ENCODE measurements at places on chromosomes 2 and 18.

DNA sequence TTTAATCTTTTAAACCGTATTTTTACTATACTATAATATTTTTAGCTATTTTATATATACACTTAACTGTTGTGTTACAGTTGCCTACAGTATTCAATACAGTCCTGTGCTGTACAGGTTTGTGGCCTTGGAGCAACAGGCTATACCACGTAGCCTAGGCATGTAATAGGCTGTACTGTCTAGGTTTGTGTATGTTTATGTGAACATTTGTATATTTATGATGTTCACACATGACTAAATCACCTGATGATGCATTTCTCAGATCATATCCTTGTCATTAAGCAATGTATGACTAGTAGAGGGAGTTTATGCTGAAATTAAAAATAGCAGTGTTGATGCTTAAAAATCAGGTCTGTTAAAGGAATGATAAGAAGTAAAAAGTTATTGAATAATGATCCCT is 92.3 kb upstream of the RANBP2 start:
- no peak for DNase-seq

DNA sequence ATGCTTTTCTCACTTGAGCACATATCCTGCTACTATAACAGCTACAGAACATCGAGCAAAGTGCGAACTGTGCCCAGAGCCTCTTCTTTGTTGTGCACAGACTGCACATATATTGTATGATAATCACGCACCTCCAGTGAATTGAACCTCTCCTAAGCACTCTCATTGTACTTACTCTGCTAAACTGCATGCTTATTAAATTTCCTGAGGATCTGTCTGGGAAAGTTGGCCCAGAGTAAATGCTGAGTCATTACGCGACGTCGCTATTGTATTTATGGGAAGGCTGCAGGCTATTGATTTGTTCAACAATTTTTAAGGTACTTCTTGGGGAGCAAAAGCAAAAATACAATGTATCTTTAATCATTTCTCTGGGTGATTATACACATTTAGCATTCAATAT is 399.6 kb upstream of the DSEL start:
- DNase-seq = no peak

- DNase-seq = peak; percentile 70
Measured at GRCh38 chr2:224165901-224166319, 126.8 kb upstream of the SERPINE2 start.

DNA sequence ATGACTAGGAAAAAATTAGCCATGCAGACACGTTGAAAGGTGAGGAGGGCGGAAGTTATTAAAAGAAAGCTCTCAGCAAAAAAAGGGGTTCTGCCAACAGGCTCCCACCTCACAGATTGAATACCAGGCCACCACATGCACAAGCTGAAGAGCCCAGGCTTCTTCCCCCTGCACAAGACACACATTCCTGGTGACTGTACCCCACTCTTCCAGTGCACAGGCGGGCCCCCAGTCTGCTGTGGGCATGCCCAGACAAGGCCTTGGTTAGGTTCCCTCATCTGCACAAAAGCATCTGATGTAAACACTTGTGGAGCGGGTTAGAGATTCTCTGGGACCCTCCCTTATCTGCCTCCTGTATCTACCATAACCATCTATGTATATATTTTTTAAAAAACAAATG is 81.7 kb downstream of the AGPS start:
- DNase-seq = no peak

GRCh38 chr2:152594792-152595191 is 122.5 kb downstream of the PRPF40A start:
- DNase-seq = peak; percentile 88

- DNase-seq = peak; percentile 22
Measured at GRCh38 chr18:6878556-6879297, 149.2 kb downstream of the ARHGAP28 start.

GRCh38 chr2:206611191-206611590 is 31.1 kb upstream of the FAM237A start:
- DNase-seq = no peak

DNA sequence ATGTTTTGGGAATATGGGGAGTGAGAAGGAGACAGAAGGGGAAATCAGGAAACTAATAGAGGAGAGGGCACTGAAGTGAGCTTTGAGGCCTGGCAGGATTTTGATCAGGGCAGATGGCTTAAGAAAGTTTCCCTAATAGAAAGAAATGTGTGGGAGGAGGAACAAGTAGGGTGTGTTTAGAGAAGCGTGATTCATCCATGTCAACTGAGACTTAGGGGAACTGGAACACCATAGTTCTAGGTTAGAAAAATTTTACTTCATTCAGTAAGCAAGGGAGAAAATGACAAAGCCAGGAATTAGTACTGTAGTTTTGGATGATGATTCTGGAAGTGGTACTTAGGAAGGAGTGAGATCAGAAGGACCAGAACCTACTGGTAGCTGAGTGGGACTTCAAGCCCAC is 296.0 kb downstream of the PLCL1 start:
- peak; percentile 35 for DNase-seq

DNA sequence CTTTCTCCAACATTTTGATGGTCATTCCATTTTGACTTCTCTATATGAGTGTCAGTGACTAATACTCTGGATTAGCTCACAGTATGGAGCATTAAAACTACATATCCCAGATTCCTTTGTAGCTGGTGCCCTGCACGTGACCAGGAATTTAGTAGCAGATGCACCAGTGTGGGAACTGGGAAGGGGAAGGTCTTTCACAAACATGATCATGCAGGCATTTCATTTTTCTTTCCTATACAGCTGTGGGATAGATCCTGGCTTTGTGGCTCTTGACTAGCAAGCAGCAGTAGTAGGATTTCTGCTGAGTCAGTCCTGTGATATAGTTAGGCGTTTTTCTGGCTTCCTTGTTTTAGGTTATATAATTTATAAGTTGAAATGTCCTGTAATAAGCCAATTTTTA is 971.0 kb upstream of the CDH2 start:
- DNase-seq = peak; percentile 72

GRCh38 chr2:174846218-174846617 is 81.9 kb upstream of the CHRNA1 start:
- DNase-seq = peak; percentile 60

- no peak for DNase-seq
Measured at GRCh38 chr2:138209009-138209408, 244.7 kb downstream of the HNMT start.

DNA sequence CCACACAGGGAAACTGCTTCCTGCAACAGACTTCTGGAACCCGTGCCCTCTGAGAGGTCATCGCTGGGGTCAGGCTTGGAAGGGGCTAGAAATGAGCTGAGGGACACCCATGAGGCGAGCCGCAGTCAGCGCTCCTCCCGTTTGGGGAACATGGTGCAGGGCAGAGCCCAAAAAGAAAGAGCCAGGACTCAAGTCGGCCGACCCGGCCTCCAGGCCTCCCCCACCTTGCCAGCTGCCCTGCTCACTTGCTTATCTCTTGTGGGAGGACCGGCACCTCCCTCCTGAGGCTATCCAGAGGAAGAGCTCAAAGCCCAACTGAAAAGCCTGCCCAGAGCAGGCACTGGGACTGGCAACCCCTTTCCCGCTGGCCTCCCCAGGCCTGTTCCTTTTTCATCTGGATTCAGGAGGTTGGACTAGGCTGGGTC is 43.6 kb downstream of the SCTR start:
- DNase-seq = no peak

GRCh38 chr2:16261071-16261470 is 320.7 kb downstream of the MYCN start:
- no peak for DNase-seq

- peak; percentile 99 for DNase-seq
Measured at GRCh38 chr18:28065031-28065792, 111.7 kb downstream of the CDH2 start.

DNA sequence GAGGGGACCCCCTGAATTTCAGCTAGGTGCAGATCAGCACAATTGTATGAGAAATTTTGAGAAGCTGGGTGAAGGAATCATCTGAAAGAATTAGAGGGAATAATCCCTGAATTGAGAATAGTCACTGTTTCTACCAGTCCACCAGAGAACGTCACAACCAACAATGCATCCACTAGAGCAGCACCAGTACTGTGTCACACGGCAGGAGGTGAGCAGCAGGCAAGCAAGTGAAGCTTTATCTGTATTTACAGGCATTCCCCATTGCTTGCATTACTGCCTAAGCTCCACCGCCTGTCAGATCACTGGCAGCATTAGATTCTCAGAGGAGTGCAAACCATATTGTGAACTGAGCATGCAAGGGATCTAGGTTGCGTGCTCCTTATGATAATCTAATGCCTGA is 40.7 kb downstream of the GDF7 start:
- no peak for DNase-seq

GRCh38 chr18:74081966-74082741 is 65.5 kb downstream of the FBXO15 start:
- DNase-seq = peak; percentile 1

DNA sequence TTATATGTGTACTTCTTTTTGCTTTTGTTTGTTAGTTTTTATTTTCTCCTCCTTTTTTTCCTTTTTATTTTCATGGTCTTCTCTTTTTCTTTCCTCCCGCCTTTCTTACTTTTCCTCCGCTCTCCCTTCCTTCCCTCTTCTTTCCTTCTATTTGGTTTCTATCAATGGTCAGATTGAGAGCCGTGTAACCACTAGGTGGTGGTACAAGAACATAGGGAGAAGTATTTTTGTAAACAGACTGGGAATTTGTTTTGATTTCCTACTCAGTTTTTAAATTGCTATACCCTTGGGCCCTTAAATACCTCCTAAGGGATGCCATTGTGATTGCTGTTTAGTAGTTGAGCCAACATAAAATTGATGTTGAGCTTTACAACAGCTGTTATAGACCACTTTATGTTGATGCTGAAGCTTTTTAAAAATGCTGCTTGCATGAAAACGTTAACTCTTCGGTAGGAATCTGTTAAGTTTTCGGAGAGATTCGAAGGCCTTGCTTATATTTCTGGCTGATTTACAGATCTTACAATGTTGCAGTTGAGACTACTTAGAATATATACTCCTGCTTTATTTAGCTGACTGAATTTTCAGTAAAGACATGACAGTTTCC is 124.2 kb downstream of the UBE2E3 start:
- DNase-seq = peak; percentile 58

GRCh38 chr2:1231466-1232063 is 181.7 kb upstream of the TPO start:
- DNase-seq = no peak

DNA sequence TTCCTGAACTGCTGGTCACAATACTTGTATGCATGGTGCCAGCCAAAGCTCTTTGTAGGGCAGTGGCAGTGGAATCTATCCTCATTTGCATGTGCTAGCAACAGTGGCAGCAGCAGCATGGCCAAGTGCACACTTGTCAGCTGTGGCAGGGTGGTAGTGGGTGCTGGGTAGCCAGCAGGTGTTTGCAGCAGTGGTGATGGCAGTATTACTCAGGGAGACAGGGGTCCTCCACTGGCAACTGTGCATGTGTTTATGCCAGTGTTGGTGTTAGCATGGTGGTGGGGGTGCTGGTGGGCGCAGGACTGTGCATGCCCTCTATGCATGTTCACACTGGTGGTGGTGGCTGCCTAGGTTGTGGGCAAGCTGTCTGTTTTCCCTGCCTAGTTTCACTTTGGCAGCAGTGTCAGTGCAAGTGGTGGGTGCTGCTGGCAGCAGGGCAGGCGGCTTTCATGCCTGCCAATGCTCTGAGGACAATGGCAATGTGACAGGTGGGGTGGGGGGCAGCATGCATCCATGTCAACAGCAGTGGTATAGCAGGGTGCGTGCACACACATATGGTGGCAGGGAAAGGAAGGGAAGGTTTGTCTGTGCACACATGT is 41.2 kb downstream of the GALNT13 start:
- DNase-seq = no peak

DNA sequence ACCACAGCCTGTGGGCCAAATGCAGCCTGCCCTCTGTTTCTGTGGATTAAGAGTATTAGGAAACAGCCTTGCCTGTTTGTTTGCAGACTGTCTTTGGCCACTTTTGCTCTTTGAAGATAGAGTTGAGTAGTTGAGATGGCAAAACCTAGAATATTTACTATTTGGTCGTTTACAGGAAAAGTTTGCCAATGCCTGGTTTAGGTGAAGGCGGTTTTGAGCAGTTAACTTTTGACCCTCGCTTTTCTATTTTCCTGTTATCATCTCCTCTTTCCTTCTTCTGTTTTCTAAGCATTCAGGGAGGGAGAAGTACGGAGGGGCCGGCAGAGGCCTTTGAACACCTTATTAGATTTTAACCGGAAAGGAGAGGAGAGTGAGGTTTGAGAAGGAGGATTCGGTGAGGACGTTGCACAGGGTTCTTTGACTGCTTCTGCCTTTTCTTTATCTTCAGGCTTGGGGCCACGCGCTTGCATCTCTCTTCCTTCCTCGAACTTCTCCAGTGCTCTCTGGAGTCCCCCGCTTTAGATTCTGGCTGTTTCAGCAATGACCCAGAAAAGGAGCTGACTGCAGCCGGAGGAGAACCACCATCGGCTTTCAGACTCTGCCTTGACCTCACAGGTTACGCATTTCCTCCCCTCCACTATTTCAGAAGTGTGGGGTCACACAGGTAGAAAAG is 39.2 kb downstream of the IL1R2 start:
- no peak for DNase-seq

GRCh38 chr2:168577885-168578284 is 121.8 kb downstream of the CERS6 start:
- DNase-seq = peak; percentile 25

- DNase-seq = peak; percentile 52
Measured at GRCh38 chr2:3423492-3424170, 44.1 kb downstream of the TRAPPC12 start.

- no peak for DNase-seq
Measured at GRCh38 chr18:14124689-14125088, 7.5 kb downstream of the ZNF519 start.

Data from fibroblast of lung (primary cell).